ENCODE measurements at places on chromosomes 1 and 21.

- DNase-seq: no peak
Observed at GRCh38 chr21:43209575-43210453, 41.0 kb downstream of the CRYAA start.

DNA sequence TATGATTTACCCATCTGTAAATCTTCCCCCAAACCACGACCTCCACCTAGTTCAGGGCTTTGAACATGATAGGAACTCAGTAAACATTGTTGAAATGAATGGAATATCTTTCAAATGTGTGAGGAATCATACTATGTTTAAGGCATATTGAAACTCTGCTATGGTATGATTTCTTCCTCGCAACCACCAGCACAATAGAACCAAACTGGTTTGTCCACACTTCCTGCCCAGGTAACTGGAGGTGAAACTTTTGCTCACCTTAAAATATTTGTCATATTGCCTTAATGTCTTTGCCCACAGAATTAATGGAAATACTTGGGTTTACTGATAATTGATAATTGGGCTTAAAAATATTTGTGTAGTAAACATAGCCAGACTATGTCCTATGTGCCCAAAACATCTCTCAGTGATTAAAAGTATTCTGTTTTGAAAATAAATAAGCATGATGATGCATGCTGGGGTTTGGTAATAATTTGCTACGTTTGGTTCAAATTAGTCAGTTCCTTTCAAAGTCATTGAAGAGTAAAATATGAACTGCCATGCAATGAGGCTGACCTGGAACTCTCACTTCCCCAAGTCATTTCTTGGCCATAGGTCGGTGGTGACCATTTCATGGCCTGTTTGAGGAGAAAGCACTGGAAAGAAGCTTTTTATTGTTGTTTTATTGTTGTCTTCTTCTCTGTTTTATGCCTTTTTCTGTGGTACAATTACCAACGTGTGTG, 73.3 kb downstream of the TNFSF18 start:
- DNase-seq: no peak

GRCh38 chr1:14873677-14874076, 275.2 kb downstream of the KAZN start:
- no peak for DNase-seq

GRCh38 chr1:167503626-167504466, 14.5 kb downstream of the CD247 start:
- no peak for DNase-seq

GRCh38 chr1:4612991-4613390, 41.4 kb upstream of the AJAP1 start:
- DNase-seq: no peak

DNA sequence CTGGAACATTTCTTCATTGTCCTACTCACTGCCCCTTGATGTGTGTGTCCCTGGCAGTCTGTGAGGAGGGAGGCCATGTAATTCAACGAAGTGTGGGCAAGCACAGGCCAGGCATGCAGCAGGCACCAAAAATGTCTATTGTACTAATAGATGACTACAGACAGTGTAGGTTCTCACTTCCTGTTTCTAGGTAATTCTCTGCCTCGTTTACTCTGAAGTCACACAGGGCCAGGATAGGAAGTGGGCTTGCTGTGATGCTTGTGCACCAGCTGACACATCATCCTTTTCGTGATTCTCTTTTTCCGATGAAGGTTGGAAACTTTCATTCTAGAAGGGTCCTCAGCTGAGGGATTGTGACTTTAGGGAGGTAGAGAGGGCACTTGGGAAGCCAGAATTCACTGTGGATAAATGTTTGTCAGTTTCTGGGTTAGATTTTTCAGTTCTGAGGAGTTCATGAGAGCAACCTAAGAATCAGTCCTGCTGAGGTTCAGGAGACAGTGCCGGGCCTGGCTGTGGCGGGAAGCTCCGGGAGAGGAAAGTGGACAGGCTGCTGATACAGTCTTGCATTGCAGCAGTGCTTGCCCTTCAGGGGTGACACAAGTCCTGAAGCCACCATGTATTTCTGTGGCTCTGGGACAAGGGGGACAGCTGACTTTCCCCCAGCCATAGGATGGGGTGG, 4.3 kb upstream of the CSF1 start:
- peak; percentile 73 for DNase-seq

GRCh38 chr1:71831646-71832045, 450.7 kb downstream of the NEGR1 start:
- no peak for DNase-seq

- DNase-seq: no peak
Observed at GRCh38 chr1:26010825-26011224, 10.8 kb upstream of the EXTL1 start.

GRCh38 chr1:184951788-184952187, 22.5 kb downstream of the NIBAN1 start:
- no peak for DNase-seq

- no peak for DNase-seq
Observed at GRCh38 chr21:18161841-18162240, 82.8 kb upstream of the CHODL start.

DNA sequence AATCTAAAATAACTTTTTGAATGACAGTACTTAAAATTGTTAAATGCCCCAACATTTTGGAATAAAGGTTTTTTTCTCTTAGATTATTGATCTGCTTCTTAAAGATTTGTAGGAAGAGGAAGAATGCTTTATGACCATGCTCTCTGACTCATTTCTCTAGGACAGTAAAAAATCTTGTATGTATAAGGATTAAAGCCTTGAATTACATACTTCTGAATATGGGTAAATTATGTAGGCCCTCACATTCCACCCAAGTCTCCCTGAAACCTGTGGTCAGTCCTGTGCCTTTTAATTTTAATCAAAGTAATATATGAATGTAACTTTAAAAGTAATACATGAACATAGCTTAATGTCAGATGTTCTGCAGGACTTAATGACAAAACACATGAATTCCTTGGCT, 50.5 kb downstream of the ABCD3 start:
- DNase-seq: no peak

- peak; percentile 66 for DNase-seq
Observed at GRCh38 chr1:25608488-25609178, 8.0 kb upstream of the MAN1C1 start.

- DNase-seq: no peak
Observed at GRCh38 chr1:10514490-10515235, 39.9 kb downstream of the PEX14 start.

DNA sequence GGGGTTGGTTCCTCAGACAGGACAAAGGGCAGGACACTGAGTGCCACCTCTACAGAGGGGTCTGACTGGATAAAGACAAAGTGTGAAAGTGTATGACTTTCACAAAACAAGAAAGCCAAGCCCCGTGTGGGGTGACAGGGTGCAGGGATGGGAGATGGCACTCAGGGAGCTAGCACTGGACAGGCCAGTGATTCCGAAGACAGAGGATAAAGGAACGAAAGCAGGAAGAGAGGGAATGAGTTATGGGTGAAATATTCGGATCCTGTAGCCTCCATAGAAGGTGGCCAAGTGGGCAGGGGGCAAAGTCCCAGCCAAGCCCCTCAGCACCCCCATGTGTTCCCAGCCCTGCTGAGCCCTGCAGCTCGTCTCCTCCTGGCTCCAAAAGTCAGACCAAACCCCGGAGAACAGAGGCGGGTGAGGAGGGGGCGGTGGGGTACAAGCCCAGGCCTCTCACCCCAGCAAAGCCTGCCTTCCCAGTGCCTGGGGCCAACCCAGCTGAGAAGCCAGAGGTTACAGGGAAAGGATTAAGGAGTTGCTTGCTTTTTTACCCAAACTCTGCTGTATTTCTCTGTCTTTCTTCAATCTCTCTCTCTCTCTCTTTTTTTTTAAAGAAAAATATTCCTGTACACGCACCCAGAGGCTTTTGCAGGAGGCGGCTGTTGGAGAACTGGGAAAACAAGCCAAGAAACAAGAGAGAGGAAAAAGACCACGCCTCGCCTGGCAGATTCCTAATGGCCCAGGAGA, 14.0 kb upstream of the WASF2 start:
- no peak for DNase-seq

DNA sequence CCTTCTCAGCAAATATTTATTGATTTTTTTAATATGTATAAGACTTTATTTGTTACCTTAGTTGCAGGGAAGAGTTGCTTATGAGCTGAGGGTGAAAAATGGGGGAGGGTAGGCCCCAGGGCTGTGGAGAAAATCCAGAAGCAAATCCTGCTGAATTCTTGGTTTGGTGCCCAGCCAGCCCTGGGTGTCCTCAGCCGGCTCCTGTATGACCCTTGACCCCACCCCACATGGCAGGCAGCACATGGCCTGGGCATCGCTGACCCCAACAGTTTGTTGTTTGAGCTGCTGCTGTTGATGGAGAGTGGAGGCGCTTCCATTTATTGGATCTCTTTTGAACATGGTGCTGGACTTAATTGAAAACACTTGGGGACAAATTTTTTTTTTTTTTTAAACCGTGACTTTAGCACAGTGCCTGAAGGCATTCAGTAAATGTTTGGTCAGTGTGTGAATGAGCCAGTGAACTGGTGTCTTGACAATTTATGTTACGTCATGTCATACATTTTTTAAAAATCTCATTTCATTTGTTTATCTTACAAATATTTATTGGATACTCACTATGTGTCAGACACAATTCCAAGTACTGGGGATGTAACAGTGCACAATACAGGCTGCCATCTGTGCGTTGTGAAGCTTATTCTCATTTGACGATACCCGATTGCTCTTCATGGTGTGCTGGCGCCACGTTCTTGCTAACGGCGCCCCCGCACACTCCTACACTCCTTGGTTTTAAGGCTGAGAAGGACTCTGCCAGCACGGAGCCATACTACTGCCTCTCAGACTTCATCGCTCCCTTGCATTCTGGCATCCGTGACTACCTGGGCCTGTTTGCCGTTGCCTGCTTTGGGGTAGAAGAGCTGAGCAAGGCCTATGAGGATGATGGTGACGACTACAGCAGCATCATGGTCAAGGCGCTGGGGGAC, 98.8 kb downstream of the MTR start:
- no peak for DNase-seq

DNA sequence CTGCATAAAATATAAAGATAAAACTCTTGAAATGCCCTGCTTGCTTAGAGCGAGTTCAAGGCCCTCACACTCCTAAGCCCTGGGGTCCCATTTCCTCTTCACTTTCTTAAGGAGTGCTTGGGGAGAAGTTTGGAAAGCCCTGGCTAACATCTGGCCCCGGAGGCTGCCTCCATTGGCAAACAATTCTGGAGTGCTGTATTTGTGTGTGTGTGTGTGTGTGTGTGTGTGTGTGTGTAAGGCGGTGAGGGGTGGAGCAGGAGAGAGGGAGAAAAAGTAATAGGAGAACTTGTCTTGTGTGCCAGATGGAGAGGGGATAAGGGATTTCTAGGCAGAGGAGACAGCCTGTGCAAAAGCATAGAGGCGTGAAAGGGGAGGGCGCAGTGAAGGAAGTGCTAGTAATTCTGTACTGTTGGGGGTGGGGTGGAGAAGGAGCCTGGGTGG, 578 bp upstream of the TRIM62 start:
- no peak for DNase-seq

GRCh38 chr1:217052626-217053025, 329.4 kb upstream of the ESRRG start:
- DNase-seq: no peak

DNA sequence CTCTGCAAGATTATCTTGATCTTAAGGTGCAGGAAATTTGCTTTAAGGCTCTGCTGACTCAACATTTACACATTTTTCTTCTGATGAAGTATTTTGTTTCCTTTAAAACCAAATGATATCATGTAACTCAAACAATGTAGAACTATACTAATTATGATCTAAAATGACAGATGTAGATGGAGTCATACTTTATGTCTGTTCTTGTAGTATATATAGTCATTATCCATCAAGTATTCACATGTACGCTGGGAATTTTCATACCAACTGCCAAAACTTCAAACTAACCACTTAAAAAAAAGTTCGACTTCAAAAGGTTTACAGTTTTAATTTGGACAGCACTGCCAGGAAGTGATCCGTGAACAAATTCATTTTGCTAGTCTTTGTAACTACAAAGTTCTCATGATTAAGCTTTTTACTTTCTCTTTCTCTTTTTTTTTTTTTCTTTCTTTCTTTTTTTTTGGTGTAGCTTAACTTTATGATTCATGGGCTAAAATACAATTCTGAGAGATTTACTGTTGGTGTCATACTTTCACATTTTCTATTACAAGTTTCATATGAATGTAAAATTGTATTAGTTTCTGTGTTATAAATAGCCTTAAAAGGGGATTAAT, 509.0 kb upstream of the CXADR start:
- DNase-seq: no peak

- no peak for DNase-seq
Observed at GRCh38 chr1:60596791-60597750, 485.3 kb upstream of the NFIA start.

GRCh38 chr1:71745326-71745725, 537.0 kb downstream of the NEGR1 start:
- no peak for DNase-seq

- no peak for DNase-seq
Observed at GRCh38 chr1:201329286-201329685, 46.0 kb downstream of the PKP1 start.

DNA sequence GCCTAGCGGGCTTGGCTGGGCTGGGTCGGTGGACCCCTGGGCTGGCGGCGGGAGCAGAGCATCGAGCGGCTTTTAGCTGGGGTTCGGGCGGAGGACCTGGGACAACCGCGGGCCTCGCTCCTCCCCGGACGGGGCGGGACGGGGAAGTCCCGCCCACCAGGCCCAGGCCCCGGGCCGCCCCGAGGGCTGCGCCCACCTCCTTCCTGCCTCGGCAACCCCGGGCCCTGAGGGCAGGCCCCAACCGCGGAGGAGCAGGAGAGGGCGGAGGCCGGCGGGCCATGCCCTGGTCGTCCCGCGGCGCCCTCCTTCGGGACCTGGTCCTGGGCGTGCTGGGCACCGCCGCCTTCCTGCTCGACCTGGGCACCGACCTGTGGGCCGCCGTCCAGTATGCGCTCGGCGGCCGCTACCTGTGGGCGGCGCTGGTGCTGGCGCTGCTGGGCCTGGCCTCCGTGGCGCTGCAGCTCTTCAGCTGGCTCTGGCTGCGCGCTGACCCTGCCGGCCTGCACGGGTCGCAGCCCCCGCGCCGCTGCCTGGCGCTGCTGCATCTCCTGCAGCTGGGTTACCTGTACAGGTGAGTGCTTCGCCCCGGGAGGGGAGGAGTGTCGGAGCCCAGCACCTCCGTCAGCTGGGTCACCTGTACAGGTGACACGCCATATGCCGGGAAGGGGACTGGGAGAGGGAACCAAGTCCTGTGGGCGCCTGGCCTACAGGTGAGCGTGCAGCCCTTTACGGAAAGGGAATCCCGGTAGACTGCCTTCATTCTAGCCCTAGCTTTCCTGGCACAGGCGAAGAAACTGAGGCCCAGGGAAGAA, at the start of gene XKR8:
Gene XKR8 (plus strand): TSS at position 182 of the 812 bp plus-strand sequence. CDS start 97 bp downstream, at position 279.
- DNase-seq: peak; percentile 86

GRCh38 chr1:31593136-31593665, 16.9 kb downstream of the TINAGL1 start:
- DNase-seq: no peak

GRCh38 chr1:11354893-11355553, 82.0 kb downstream of the UBIAD1 start:
- no peak for DNase-seq

DNA sequence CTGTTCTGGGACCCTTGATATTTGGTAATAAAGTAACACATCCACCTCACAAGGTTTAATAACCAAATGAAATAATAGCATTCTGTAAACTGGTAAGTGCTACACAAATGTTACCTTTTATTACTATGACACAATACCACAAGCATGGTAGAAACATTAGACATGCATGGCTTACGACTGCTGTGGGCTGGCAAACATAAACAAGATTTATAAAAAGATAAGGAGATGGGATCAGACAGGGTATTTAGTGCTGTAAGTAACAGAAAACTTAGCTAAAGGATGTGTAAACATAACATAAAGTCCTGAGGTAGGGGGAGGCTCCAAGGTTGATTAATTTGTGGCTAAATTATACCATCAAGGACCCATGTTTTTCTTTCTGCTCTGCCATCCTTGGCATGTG, 212.6 kb downstream of the BARHL2 start:
- DNase-seq: no peak

Data from stimulated activated naive CD4-positive, alpha-beta T cell (primary cell).